Smooth muscle cell of the pulmonary artery (primary cell): ENCODE measurements at places on chromosomes 1 and 21. TPM values are rescaled to one million over a fixed set of nuclear protein-coding genes. Genes with fewer than 3 reads are reported as not detected.

The IFI44 gene
- total RNA-seq: 7.1 and 12.1 TPM in 2 replicates

The MPL gene
- not detected in 2 replicates for total RNA-seq

The LIPI gene
- not detected in 2 replicates for total RNA-seq

The PRAMEF6 gene
- not detected in 2 replicates for total RNA-seq

The KDF1 gene
- not detected in 2 replicates for total RNA-seq

The CGN gene
- 0.13 TPM in 1 of 2 replicates, not detected in the other for total RNA-seq

The DLGAP3 gene
- total RNA-seq: 0.07 TPM in 1 of 2 replicates, not detected in the other

The MYOG gene
- not detected in 2 replicates for total RNA-seq
